ENCODE measurements at places on chromosomes 16 and 17.

- no peak for DNase-seq
These were observed 27.8 kb downstream of the COPRS start for GRCh38 chr17:31830971-31831858.

DNA sequence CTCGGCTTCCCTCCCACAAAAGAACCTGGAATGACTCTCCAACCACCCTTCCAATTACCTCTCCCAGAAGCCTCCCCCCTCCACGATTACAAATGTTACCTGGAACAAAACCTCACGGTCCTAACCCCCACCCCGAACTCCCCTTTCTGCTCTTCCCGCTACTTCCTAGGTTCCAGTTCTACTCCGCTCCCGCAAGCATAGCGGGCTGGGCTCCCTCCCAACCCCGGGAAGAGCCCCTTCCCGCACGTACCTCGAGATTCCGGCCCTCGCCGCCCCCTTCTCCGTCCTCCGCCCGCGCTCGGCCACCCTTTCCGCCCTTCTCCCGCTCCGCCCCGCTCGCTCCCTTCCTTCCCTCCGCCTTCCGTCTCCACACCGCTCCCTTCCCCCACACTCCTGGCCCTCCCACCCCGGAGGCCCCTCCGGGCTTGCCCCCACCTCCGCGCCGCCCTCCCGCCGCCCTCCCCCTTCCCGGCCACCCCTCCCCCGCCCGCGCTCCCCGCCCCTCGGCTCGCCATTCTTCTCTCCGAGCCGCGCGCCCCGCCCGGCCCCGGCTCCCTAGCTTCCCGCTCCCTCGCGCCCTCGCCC lies 457 bp downstream of the CHTF8 start:
- peak; percentile 66 for DNase-seq

GRCh38 chr16:72066747-72067146 lies 3.7 kb downstream of the HPR start:
- no peak for DNase-seq

GRCh38 chr16:751152-752006 lies 9.2 kb upstream of the MSLN start:
- DNase-seq = no peak

DNA sequence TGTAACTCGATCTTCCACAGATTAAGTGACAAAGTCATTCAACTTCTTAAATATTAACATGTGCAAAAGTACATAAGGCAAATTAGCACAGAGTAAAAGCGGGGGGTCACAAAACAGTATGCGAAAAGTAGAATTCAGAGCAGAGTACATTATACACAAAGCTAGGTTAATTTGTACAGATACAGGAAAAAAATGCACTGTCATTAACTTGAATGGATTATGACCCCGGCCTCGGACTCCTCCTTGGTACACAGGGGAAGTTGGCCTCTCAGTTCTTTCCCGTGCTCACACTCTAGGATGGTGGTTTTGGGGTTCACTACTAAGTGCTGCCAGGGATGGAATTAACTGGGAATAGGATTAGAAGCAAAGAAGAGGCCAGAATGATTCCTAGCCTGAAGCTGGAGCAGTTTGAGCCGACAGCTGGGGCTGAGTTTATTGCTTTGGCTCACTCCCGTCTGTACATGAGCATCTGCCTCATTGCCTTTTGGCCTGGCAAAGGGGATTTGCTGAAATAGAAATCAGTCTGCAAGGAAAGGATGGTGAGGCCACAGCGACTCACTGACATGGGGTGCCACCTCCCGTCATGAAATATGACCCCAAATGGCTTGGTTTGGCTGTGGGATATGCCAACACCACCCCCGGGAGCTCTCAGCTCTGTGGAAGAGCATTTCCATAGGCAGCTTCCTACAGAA lies 23.6 kb downstream of the NTN1 start:
- no peak for DNase-seq

DNA sequence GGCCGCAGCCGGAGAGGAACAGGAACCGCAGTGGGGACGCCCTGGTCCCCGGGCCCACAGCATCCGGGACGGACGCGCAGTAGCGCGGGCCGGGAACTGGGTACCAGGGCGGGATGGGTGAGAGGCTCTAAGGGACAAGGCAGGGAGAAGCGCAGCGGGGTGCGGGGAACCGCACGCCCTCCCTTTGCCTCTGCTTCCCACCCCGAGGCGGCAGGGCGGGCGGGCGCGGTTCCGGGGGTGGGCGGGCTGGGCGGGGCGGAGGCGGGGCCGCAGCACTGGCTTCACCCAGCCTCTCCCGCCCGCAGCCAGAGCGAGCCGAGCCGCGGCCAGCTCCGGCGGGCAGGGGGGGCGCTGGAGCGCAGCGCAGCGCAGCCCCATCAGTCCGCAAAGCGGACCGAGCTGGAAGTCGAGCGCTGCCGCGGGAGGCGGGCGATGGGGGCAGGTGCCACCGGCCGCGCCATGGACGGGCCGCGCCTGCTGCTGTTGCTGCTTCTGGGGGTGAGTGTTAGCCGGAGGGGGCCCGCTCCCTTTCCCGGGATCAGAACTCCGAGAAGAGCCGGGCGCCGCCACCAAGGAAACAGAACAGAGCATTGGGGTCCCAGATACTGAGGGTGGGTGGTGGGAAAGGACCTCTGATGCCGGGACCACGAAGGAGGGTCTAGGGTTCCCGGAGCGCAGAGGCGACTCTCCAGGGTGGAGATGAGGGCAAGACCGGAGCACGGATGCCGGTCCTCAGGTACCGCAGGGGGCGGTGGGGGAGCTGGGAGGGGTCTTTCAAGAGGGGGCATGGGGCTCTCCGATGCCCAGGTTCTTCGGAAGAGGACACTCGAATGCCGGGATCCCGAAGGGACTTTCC lies at the start of gene NGFR:
TSS of gene NGFR (plus strand) at position 308 of the 856 bp plus-strand sequence. CDS start at position 433, 125 bp downstream.
- peak; percentile 24 for DNase-seq

- no peak for DNase-seq
These were observed 10.4 kb downstream of the CHAD start for GRCh38 chr17:50458270-50458669.

DNA sequence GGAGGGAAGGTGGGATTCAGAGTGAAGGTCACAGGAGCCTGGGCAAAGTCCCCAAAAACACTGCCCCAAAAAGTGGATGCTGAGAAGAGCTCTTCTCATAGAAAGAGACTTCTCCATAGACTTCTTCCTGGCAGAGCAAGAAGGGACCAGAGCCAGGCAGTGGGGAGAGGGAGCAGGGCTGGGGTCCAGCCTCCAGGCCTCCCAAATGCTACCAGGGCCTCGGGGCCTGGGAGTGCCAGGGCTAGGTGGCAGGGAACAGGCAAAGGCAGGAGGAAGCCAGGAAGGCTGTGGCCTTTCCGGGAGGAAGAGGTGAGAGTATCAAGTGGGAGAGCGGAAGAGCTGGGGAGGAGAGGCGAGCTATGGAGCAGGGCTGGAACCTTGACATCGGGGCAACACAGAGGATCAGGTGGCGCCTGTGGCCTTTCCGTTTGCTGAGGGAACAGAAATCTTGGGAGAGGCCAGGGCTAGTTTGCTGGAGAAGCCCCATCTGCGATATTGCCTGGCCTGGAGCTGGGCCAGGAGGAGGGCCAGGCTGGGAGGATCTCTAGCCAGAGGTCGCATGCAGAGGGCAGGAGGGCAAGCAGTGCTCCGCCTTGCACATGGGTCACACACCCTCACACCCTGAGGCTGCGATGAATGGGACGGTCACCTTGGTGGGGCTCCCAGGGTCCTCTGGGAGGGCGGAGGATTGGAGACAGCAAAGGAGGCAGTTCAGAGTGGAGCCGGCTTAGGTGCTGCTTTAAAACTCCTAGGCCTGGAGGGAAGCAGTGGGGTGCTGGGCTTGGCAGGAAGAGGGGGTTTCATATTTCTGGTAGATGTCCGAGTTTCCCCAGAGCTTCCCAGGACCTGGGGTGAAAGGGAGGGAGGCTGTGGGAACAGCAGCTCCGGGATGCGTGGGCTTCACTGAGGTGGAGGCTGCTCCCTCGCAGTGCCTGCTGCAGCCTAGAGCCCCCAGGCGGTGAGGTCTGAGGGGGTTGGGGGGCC lies 3.4 kb downstream of the SLC16A5 start:
- no peak for DNase-seq

DNA sequence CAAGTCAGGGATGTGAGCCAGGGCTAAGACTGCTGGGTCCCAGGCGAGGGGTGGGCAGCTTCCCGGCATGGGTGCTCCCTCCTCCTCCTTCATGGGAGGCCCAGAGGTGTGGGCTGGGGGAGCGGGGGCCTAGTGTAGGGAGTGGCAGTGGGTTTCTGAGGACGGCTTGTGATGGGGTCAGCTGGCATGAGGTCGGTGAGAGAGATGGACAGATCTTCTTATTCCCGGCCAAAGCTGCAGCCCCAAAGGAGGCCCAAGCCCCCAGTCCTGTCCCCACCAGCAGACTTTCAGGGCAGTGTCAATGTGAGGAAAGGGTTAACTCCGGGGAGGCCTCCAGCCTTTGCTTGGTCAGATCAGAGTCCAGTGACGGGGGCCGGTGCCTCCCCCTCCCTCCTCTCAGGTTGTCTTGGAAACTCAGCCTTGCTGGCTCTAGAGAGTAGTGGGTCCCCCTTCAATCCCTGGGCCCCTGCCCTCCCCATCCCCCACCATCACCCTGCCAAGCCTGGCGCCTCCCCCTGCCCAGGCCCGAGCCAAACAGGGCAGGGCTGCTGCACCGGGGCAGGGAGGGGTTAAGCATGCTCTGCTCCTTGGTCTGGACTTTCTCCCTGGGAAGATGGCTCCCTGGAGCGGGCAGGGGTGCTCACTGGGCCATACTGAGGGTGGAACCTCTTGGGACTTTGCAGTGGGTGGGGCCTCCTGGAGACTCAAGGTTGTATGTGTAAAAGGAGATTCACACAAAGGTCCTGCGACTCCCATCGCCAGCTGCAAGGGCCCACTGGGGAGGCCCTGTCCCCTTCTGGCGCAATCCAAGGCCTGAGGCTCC lies 12.4 kb downstream of the NAT9 start:
- no peak for DNase-seq

DNA sequence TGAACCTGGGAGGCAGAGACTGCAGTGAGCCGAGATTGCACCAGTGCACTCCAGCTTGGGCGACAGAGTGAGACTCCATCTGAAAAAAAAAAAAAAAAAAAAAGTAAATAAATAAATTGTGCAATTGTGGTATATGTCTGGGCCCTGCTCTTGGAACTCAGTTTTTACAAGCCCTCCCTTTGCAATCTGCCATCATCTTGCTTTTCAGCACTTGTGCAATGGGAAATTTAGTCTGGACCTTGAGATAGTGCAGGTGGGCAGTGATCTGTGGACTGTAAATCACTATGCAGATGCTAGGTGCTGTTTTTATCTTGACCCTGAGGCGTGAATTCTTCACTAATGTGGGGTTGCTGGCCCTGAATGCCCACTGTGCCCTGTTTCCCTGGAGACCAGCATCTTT lies 6.5 kb upstream of the RAP1GAP2 start:
- DNase-seq = no peak

DNA sequence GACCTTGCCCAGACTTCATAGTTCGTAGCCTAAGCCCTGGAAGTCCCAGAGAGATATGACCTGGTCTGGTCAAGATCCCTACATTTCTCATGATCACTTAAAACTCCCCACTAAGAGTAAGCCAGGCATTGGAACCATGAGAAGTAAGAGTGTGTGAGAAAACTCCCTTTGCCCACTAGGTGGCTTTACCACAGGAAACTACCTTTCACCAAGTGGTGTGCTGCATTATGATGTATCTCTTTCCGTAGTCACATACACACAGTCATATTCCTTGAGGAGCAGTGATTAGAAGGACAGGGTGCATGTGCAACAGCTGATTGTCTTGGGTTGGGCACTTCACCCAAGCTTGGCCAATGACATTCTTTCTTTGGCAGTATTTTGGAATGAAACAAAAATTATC lies 639.3 kb downstream of the KCNJ2 start:
- no peak for DNase-seq

DNA sequence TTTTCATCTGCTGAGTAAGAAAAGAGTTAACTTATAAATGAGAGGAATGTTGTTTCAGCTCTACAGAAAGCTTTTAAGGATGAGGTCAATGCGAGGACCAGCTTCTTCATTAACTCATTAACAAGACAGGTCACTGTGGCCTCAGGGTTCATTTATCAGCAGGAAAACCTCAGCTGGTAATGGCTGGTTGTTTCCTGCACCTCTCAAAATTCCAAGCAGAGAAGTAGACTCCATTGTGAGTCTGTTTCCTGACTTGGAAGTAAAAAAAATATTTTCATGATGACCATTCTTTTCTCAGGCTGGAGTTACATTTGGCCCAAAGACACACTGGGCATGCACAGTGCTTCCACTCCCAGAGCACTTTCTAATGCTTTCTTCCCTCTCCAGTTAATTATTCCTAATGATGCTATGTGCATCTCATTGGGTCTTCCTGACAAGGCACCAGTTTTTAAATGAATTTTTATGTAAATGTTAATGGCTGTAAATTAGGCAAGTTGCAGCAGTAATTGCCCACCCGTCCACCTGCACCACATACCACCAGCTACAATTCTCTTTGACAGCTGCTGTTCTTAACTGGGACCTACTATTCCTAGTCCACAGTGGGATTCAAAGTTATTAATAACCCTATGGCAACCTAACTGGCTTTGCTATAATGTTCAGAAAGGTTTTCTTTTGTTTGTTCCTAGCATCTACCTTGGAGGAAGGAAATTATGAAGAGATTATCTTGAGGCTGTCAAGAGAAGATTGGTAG lies 89.5 kb upstream of the BCAR1 start:
- DNase-seq = no peak

DNA sequence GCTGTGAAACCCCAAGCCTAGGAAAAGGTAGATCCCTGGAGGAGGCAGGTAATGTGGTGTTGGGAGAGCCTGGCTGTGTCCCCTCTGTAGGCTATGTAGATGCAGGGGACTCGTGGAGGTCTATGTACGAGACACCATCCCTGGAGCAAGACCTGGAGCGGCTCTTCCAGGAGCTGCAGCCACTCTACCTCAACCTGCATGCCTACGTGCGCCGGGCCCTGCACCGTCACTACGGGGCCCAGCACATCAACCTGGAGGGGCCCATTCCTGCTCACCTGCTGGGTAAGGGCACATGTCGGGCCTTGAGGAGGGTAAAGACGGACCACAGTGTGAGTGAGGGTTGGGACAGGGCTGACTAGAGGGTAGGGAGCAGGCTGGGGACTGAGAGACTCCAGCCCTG lies 12.0 kb downstream of the ACE start:
- no peak for DNase-seq

- DNase-seq = no peak
These were observed 80.6 kb downstream of the MGAT5B start for GRCh38 chr17:76948726-76949342.
